ENCODE measurements at places on chromosomes 11 and 22. TPM values are rescaled to one million over a fixed set of nuclear protein-coding genes. Genes with fewer than 3 reads are reported as not detected.

MRE11 gene
- 35.7 TPM for total RNA-seq

RAB38 gene
- 1.5 TPM for total RNA-seq

YPEL4 gene
- 1.5 TPM for total RNA-seq

CASTOR1 gene
- total RNA-seq, result 14.2 TPM

TMEM223 gene
- total RNA-seq, result 18.0 TPM

GGTLC3 gene
- not detected for total RNA-seq

PRR5 gene
- 22.1 TPM for total RNA-seq

A4GALT gene
- 0.58 TPM for total RNA-seq

KLHL35 gene
- total RNA-seq, result 1.0 TPM

GRAP2 gene
- total RNA-seq, result 111 TPM

MACROD1 gene
- 9.1 TPM for total RNA-seq

TNNI2 gene
- total RNA-seq, result 0.60 TPM

ZMAT5 gene
- total RNA-seq, result 26.4 TPM

OR4D9 gene
- not detected for total RNA-seq

GVQW3 gene
- total RNA-seq, result 3.7 TPM

UBQLNL gene
- 0.28 TPM for total RNA-seq

ACR gene
- not detected for total RNA-seq

RDX gene
- 53.5 TPM for total RNA-seq

CELF1 gene
- total RNA-seq, result 104 TPM

EIF3D gene
- 196 TPM for total RNA-seq

TMEM86A gene
- 1.8 TPM for total RNA-seq

APOBEC3C gene
- 146 TPM for total RNA-seq

SCGB1A1 gene
- total RNA-seq, result not detected

LIF gene
- total RNA-seq, result 94.8 TPM

All from activated CD4-positive, alpha-beta memory T cell treated with anti-CD3 and anti-CD28 coated beads, Interleukin-2, amount 10 ng/mL, durations not matched to agents 7 days and 5 days (primary cell).